ENCODE measurements at places on chromosomes 7 and 10.
A peak's percentile ranks its signal among the peaks of the same experiment; 100 is the strongest.

GRCh38 chr10:23031318-23031717, 64.1 kb upstream of the MSRB2 start:
- DNase-seq: no peak

DNA sequence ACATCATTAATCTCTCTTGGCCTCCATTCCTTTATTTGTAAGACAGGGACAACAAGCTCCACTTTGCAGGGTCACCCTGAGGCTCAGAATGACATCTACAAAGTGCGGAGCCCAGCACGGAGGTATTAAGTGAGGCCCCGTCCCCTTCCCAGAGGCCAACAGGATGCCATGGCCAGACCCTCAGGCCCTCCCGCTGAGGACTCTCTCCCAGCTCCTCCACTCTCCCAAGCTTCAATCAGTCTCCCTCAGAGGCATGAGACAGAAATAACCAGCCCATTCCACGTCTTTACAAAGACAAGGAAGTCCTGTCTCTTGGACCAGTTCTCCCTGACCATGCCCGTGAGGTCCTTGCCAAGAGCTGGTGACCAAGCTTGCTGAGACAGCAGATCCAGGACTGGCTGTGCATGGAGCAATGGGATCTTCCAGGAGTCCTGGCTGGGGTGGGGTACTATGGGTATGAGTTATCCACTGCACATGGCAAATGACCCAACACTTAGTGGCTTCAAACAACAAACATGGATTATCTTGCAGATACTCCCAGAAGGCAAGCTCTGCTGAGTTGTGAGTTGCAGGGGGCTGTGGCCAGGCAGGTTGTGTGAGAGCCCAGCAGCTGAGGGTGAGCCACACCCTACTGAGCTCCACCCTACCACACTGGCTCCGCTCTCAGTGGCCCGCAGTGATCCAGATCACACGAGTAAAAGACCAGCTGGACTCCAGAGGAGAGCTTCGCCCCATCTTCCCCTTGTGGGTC, 4.3 kb upstream of the PPIF start:
- DNase-seq: peak; percentile 72

- no peak for DNase-seq
Measured at GRCh38 chr10:92849576-92850090, 1.3 kb downstream of the EXOC6 start.

- no peak for DNase-seq
Measured at GRCh38 chr7:89773611-89774010, 380.7 kb upstream of the STEAP1 start.

GRCh38 chr10:17340144-17340829, 112.2 kb downstream of the VIM start:
- no peak for DNase-seq

DNA sequence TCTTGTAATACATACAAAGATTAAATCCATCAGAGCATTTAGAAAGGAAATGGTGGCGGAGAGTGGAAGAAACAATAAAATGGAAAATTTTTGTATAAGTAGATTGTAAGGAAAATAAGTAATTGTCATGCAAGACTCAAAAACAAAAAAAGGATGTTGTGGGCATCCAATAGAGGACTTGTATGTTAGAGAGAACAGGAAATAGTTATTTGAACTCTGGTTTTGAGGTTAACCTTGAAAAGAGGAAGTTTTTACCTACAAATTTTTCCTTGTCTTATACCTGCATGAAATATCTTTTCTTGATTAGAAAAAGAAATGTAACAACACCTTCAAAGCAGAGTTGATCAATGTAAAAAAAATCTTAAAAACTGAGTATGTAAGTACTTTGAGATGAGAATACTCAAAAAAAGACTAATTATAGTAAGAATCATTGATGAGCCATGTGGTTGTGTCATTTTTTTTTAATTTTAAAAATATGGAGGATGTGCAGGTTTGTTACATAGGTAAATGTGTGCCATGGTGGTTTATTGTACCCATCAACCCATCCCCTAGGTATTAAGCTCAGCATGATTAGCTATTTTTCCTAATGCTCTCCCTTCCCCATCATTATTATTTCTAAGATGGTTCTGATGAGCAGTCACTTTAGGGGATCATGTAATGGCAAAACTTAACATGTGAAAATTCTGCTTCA, 11.9 kb downstream of the TMEM106B start:
- no peak for DNase-seq

DNA sequence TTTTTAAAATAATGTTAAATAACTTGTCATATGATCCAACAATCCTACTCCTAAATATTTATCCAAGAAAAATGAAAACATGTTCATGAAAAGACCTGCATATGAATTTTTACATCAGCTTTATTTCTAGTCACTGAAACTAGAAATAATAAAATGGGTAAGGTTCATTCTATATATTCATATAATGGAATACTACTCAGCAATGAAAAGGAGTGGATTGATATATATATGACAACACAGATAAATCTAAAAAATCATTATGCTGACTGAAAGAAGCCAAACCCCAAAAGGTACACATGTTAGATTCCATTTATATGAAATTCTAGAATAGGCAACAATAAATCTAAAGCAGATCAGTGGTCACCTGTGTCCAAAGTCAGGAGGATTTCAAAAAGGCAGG, 84.9 kb upstream of the PCBD1 start:
- no peak for DNase-seq

Measured in mesenteric fat pad (tissue), 1 donor.